ENCODE measurements at places on chromosomes 7 and 10.

DNA sequence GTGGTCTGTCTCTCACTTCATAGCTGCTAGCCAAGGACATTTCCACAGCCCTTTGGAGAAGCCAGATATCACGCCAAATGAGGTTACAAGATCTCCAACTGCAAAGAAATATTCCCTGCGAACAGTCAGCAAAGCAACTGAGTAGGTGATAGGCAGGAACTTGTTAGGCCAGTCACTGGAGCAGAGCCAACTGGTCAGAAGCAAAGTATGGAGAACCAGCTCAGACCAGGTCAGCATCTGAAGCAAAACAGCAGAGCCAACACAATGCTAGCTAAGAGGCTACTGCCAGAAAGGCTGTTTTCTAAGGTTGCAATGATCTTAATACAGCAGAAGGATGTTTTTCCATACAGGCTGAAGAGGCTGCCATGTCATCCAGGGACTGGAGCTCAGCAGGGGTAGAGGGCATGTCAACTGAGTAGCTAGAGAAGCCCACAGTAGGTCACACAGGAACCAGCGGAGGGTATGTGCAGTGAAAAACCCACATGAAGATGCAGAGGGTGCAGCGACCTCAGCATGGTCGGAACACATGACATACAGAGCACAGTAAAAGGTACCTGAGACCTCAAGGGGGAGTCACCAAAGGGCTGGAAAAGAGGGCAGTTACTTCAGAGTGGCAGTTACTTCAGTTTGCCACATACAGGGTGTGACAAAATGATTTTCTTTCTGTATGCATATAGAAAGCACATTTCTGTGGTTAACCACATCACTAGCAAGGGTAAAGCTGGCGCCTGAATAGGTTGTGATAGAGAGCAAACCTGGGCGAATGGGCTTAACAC lies 8.9 kb downstream of the SEC31B start:
- no peak for DNase-seq

GRCh38 chr10:26621243-26621888 lies 76.1 kb upstream of the PDSS1 start:
- DNase-seq, result no peak

- DNase-seq, result peak; percentile 40
Measured at GRCh38 chr7:36606976-36607720, 117.1 kb downstream of the AOAH start.

- DNase-seq, result no peak
Measured at GRCh38 chr7:67311901-67312300, 315.3 kb downstream of the TYW1 start.

GRCh38 chr7:19181634-19182033 lies 36.4 kb upstream of the FERD3L start:
- DNase-seq, result no peak

DNA sequence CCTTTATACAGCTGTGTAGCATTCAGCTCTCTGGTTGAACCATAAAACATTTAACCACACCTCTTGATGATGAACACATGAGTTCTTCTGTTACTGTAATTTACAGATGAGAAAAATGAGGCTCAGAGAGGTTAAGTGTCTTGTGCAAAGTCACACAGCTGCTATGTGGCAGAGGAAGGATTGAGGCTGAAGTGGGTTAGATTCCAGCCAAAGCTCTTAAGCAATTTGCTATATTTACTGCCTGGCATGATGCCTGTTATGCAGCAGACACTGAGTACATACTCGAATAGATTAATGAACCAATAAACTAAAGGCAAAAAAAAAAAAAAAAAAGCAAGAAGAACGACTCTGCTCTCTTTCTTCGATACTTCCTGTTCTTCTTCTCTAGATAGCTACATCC lies 35.7 kb downstream of the GFRA1 start:
- peak; percentile 5 for DNase-seq

Measured in NCI-H345 (cell line).